ENCODE measurements at places on chromosomes 11 and 22.

DNA sequence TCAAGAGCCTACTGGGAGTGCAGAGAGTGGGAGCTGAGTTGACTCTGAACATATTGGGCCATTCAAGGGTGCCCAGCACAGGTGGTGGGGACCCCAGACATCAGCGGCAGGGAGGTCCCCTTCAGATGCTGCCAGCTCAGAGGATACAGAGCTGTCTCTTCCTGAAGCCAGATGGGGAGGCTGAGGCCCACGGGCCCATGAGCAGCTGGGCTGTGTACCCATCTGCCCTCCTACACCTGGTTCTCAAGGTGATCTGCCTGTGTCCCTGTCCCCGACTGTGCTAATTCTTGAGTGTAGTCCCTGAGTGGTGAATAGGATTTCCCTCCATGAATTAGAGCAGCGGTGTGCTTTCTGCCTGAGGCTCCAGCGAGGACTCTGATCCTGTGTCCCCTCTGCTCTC lies 76.3 kb downstream of the MICAL2 start:
- no peak for DNase-seq

DNA sequence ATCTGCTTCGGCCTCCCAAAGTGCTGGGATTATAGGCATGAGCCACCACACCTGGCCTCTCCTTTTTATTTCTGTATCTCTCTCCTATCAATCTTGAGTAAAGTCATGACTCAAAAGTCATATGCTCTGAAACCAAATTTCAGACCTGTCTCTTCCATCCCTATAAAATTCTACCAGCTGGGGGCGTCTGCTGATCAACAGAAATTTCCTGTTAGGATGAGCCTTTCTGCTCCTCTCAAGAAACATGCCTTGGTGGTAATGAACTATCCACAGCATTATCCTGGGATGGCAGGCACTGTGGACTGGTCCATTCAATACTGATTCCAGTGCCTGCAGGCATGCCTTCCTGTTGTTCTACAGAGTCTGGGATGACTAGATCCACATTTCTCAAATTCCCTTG lies 472.6 kb downstream of the NELL1 start:
- no peak for DNase-seq

- no peak for DNase-seq
These were observed 109.9 kb upstream of the CLMP start for GRCh38 chr11:123304828-123305466.

DNA sequence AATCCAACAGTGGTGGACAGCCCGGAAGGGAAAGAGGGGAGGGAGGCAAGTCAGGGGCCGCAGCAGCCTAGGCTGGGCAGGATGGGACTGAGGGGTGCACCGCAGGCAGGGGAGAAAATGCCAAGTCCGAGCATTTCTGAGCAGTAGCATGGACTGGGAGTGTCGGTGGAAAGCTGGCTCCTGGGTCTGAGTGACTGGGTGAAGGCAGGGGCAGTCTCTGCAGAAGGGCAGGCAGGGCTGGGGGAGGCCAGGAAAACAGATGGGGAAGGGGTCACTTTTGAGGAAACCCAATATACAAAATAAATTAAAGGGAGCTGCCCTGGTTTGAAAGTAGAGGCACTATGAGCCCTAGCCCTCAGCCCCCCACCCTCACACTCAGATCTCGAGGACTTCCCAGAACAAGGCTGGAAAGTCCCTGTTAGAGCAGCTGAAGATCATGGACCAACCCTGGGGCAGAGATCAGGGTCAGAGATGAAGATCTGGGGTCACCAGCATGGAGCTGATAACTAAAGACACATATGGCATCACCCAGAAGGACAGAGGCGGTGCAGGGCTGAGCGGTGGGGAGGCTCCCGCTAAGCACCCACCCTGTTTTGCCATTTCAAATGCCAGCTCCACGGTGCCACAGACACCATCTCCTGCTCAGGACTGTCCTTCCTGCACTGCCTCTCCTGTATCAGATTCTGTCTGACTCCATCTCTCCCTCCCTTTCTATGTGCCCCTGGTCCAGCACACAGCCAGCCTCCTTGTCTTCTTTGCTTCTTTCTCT lies 32.4 kb upstream of the ETS1 start:
- no peak for DNase-seq

DNA sequence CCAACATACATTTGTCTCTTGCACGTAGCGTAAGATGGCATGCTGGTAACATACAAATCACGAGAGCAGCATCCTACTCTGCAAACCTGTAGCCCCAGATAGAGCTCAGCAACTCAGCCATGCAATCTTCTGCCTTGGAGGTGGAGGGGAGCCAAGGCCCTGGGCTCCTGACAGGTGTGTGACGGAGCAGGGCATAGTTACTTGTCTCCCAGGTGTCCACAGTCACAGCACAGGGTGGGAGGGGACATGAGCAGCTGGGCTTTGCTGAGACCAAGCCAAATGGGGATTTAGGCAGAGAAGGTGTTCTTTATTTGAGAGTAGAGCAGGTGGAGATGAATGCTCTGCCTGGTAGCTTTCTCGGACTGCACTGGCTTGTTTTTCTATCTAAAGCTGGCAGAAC lies 111.7 kb downstream of the TEAD1 start:
- no peak for DNase-seq

DNA sequence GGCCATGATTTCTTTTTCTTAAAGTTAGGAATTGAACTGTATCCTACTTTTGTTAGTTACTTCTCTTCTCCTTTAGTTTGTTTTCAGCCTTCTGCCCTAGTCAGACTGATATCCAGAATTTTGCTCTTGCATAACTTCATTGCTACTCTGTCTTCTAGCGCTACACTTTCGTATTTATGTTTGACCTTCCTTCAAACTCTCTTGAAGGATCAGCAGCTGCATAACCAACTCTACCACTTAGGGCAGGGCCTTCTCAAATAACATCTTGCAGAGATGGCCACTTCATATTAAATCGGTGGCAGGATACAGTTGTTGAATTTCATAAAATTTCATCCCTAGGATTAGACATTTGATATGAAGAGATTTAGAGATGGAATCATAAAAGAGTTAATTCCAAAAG lies 43.9 kb downstream of the KDM2A start:
- DNase-seq: no peak

Measured in stimulated activated CD8-positive, alpha-beta memory T cell treated with anti-CD3 and anti-CD28 coated beads, Interleukin-15, amount 100 ng/mL, for 4 hours (primary cell).